Fibroblast of skin of scalp (primary cell): ENCODE measurements at places on chromosomes 2 and 18.

DNA sequence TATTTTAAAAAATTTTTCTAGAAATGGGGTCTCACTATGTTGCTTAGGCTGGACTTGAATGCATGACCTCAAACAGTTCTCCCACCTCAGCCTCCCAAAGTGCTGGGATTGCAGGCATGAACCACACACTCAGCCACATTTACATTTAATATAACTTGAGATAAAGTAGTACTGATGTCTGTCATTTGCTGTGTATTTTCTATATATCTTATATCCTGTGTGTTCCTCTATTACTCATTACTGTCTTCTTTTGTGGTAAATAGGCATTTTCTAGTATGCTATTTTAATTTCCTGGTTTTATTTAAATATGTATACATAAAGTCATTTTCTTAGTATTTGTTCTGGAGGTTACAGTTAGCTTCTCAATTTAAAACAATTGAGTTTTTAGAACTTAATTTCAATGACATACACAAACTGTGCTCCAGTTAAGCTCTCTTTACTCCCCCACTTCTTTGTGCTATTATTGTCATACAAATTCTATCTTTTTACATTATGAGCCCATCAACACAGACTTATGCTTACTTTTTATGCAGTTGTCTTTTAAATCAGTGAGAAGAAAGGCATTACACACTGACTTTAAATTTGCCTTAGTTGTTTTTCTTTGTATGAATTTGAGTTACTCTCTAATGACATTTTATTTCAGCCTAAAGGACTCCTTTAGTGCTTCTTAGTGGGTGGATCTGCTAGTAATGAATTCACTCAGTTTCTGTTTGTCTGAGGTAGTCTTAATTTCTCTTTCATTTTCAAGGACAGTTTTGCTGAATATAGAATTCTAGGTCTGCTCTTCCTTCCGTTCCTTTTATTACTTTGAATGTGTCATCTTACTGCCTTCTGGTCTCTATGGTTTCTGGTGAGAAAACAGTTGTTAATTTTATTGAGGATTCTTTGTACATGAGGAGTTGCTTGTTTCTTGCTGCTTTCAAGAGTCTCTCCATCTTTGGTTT, 6.2 kb upstream of the INPP4A start:
- DNase-seq = no peak

DNA sequence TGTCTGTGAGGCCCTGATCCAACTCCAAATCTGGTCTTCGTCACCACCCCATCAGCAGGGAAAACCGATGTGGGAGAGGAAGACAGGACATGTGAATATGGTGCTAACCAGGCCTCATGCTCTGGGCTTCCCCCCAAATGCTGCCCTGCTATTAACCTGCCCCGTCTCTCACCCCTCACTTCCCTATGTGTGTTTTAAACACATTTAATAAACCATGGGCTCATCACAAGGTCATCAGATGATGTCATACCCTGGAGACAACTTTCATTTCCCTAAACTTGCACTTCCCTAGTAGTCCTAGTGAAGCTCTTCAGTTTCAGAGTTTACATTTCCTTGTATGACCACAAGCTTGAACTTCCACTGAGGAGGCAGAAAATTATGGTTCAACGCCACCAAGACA, 49.9 kb downstream of the CD8B2 start:
- no peak for DNase-seq

GRCh38 chr2:42809819-42810120, 17.4 kb upstream of the HAAO start:
- no peak for DNase-seq

DNA sequence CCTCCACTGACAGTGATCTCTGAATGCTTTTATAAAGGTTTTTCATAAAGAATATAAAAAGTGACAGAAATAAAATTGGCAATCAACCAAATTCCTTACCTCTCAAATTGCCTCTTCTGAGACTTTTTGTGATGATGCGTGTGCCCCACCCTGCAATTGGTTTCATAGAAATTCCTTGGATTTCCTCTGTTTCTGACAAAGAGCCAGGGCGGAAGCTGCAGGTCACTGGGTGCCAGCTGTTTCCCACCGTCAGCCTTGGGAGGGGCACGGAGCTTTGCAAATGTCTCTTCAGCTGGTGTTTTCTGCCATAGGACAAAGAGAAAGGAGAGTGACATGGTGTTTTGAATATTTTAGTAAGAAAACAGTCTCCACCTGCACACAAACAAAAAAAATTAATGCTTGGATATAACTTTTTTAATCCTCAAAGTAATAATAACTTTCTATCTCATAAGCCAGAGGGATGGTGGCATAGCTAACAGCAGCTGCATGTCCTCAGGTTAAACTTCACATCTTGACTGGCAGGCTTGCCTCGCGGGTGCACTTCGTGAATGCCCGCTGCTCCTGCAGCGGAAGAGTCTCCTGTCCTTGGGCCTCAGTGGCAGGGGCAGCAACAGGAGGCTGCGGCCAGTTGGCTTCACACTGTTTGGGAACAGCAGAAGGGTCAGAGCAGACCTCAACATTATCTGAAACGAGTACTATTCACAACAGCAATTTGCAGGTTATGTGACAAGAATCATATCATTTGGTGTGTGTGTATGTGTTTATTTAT, 24.7 kb downstream of the AGAP1 start:
- peak; percentile 13 for DNase-seq

DNA sequence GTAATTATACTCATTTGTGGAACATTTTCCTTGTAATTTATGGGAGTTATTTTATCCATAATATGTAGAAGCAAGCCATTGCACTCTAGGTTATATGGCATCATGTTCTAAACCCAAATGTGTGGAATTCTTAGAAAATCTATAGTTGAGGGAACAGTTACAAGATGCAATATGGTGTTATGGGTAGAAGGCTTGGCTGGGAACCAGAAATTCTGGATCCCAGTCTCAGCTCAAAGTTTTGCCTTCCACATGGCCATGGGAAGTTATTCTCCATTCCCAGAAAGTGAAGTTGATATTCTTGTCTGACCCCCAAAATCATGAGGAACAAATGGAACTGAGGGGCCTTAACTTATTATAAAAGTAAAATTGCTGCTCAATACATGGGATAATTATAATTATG, 38.0 kb downstream of the KIF5C start:
- no peak for DNase-seq

DNA sequence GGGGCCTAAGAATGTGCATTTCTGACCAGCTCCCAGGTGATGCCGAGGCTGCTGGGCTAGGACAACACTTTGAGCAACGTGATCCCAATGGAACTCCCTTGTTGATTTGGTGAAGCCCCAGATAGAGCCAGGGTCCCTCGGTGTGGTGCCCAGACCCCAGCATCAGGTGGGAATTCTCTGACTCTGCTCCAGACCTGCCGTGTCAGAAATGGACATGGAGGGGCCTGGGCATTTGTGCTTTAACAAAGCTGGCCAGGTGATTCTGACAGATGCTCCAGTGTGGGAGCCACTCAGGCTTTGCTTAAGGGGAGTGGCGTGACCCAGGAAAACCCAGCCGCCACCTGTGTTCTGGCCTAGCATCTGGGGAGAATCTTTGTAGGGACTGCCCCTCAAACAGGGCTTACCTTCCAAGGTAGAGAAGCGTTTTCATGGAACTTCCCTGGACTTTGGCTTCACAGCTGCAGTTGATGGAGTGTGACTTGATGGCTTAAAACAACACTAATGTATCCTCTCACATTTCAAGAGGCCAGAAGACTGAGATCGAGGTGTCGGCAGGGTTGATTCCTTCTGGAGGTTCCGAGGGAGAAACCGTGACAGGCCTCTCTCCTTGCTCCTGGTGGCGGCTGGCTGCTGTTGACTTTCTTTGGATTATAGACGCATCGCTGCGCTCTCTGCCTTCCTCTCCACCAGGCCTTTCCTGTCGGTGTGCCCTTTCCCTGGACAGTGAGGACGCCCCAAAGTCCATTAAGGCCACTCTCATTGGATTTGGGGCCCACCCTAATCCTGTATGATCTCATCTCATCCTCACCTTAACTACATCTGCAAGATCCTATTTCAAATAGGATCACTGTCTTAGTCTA, 57.0 kb upstream of the HDAC4 start:
- DNase-seq = no peak

- DNase-seq = peak; percentile 64
Measured at GRCh38 chr2:239106314-239106908, 258.5 kb downstream of the TWIST2 start.

DNA sequence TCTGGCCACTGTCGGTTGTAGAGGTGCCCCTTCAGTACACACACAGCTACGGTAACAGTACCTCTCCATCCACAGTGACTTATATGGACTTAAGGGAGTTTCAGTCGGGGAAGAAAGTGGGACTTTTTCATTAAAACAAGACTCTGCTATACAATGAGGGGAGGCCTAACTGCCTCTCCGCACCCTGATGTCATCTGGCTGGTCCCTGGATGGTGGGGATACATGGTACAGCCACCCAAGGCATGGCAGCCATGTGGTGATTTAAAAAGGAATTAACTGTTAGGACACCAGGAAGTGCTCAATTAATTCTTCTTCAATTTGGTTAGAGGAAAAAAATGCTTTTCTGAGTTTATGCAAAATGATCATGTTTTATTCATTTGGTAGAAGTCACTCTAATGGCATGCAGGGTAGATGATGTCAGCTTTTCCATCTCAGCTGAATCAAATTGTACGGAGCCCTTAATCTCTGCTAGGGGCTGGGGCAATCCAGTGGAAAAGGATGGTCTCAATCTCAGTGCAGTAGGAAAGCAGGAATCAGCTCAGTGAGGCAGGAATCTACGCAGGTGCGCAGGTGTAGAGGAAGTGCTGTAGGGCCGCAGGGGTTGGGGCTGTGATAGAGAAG, 243.9 kb downstream of the PRKCE start:
- DNase-seq = peak; percentile 87
